ENCODE measurements at places on chromosomes 6 and 20.

GRCh38 chr6:150857062-150857944, 8.2 kb upstream of the MTHFD1L start:
- no peak for DNase-seq

DNA sequence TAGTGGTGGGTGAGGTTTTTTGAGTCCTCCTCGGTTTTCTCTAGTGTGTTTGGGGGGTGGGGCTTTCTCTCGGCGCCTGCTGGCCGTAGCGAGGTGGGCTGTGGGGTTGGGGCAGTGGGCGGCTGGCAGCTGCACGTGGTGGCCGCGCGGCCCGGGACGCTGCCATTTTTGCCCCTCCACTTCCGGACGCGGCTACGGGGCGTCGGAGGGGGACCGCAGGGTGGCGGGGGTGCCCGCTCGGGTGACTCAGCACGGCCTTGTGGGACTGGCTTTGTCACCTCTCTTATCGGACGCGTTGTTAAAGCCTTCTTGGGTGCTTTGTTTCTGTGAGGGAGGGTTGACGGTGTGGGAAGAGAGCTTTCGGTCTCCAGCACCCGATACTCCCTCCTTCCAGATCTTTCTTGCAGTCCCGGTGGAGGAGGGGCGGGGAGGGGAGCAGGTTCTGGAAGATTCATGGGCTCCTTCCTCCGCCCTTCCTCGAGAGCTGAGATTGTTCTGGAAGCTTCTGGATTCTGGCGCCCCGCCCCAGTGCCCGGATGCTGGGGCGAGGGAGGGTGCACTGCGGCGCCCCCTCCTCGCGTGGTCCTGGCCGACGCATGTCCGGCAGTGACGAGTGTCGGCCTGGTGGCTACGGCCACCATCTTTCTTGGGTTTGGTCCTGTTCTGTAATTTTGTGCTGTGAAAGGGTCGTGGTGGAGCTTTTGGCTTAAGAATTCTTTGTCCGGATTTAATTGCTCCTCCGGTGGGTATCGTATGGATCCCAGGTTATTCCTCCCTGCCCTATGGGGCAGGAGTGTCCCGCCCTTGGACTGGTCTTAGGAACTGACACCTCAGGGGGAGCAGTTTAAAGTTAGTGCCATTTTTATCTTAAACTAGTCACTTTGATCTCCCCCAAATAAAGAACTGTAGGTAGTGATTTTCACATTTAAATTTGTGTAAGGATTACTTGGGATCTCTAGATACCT, 719 bp downstream of the HSP90AB1 start:
- peak; percentile 89 for DNase-seq

- no peak for DNase-seq
Observed at GRCh38 chr20:61562491-61562890, 310.4 kb downstream of the CDH4 start.

GRCh38 chr6:113560376-113560775, 296.8 kb upstream of the MARCKS start:
- DNase-seq = no peak

DNA sequence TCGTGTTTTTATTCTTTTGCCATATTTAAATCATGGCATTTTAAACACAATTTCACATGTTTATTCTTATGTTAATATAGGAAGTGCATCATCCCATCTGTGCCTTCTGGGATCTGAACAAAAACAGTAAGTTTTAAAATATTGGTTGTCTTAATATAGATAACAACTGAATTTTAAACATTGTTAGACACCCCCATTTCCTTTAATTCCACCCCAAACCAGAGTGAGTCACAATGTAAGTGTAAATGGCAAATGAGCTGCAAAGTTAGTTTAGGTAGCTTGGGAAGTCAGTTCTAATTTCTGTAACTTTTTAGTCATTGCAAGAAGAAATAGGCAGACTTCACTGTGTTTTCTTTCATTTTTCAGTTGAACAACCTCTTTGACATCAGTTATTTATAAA, 108.0 kb downstream of the ADGRG6 start:
- no peak for DNase-seq

Measured in activated naive CD8-positive, alpha-beta T cell treated with anti-CD3 and anti-CD28 coated beads, Interleukin-2, amount 10 ng/mL, durations not matched to agents 7 days and 5 days (primary cell).